Gastrocnemius medialis (tissue), 4 donors: ENCODE measurements at places on chromosomes 2 and 18.
A peak's percentile ranks its signal among the peaks of the same experiment; 100 is the strongest.

DNA sequence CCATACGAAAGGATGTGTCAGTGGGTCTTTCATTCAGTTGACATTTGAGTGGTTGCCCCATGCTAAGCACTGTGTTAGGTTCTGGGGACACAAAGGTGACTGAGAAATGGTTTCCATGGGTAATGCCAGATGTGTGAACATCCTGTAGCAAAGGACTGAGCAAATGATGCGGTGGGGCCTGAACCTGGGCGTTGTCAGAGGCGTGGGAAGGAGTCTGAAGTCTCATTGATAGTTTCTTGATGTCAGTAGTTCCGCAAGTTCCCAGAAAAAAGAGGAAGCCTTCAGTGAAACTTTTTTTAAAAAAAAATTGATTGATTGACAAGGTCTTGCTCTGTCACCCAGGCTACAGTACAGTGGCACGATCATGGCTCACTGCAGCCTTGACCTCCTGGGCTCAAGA, 56.9 kb downstream of the LIMS1 start:
- DNase-seq, result no peak

DNA sequence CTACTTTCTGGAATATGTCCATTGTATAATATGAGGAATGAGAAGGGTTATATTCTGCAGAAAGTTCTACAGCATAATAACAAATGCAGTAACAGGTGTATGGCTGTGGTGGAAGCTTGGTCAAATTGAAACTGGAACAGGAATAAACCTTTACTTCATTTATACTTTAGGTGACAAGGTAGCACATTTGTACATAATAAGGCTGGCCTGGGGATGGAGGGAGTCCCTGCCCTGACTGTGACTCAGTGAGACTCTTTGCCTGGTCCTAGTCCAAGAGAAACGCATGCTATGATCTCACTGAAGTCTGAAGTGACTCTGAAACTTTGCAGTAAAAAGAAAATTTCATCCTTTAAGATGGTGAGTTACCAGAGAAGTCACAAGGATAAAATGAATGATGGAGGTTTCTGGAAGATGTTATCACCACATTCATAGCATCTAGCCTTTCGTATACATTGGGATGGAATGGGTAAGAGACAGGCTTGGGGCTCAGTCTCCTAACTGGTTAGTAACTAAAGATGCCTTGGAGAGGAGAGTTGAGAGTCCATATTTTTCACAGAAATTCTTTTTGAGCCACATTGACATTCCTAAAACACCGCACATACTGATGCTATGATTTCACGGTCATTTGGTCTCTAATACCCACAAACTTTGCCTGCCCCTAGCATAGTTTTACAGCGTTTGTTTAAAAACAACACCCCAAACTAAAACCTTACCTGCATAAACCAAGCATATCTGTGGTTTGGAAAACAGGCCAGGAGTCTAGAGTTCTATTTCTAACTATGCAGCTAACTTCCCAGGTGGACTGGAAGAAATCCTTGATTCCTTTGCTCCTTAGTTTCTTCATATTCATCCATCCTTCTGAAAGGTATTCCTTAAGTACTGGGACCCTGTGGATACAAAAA, 42.4 kb upstream of the NABP1 start:
- DNase-seq, result no peak

GRCh38 chr2:105403783-105404698, 5.2 kb upstream of the FHL2 start:
- peak; percentile 18 for DNase-seq

GRCh38 chr2:6749962-6750361, 115.7 kb downstream of the CMPK2 start:
- DNase-seq, result no peak

DNA sequence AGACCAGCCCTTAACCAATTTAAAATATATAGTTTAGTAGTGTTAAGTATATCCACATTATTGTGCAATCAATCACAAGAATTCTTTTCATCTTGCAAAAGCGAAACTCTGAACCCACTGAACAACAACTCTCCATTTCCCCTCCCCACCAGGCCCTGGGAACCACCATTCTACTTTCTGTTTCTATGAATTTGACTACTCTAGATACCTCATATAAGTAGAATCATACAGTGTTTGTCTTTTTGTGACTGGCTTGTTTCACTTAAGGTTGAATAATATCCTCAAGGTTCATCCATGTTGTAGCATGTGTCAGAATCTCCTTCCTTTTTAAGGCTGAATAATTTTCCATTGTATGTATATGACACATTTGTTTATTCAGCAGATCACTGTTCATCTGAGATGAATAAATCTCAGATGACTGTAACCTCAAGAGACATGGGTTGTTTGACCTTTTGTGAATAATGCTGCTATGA, 8.1 kb upstream of the SOS1 start:
- DNase-seq, result no peak

DNA sequence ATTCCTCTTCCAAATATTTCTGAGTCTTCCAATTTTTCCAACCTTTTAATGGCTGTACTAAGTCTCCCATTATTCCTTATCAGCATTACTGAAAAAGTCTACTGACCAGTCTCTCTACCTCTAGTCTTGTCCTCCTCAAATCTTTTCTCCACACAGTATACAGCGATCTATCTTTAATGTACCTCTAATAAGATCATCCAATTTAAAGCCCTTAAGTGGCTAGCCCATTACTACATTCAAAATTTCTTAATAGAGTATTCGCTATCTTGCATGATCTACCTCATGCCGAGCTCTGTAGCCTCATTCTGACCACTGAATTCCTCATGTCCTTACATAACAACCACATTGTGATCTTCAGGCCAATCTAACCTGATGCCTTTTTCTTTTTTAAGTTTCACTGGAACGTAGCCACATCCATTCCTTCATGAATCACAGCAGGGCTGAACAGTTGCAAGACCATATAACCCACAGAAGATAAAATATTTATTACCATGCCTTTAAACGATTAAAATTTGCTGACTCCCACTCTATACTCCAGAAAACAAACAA, 57.9 kb downstream of the SLC66A3 start:
- no peak for DNase-seq

- DNase-seq, result no peak
Observed at GRCh38 chr18:12246849-12247808, 7.0 kb upstream of the CIDEA start.

DNA sequence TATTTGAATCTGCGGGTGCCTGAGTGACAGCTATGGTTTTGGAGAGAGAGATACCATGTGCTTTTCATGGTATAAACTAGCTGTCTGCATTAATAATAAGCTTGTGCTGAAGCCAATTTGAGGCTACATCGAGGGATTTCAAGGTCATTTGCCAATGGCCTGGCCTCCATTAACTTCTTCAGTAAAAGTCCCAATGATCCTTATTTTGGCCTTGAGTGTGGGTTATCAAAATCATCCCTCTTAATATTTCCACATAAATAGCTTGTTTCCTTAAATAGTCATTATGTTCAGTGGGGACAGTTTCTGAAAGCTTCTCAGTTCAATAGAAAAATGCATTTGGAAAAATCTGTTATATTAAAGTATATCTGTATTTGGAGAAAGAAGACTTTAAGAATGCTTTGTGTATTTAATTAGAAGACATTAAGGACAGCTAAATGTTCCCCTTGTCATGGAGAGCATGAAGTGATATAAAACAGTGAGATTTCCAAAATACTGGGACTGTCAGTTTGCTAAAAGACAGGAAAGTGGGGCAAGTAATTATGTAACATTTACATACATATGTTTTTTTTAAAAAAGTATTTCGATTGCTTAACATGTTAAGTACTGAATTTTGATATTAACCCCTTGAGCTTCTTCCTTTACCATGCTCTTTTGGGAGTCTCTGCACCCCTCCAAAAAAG, 355.5 kb upstream of the ZEB2 start:
- DNase-seq, result no peak

DNA sequence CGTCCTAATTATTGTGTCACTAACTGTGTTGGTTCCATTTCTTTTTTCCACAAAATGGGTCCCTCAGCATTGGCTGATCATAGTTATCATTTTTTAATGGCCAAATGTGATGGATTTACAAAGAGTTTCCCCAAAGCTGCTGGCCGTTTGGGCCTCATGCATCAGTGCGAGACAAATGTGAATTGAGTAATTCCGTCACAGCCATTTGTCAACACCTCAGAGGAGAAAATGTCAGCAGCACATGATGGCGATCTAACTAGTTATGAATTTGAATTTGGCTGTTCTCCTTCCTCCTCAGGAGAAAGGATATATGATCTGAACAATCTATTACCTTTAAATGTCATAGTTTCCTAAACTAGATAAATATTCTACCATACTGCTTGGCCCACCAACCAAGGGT, 54.9 kb upstream of the SP3 start:
- DNase-seq, result no peak

DNA sequence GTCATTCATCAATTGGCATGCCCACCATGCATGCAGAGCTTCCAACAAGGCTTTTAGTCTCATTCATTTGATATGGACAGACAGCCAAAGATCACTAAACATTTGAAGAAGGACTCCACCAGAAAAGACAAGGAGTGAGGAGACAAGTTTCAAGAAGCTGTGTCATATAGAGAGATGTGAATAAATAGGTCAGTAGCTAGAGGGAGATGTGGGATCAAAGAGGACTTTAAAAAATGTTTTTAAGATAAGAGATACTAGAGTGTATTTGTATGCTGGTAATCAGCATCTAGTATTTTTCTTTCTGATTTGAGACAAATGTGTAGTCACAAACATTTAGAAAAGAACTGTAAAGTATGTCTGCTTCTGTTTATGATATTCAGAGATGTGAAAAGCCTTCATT, 48.5 kb downstream of the ANTXR1 start:
- no peak for DNase-seq

DNA sequence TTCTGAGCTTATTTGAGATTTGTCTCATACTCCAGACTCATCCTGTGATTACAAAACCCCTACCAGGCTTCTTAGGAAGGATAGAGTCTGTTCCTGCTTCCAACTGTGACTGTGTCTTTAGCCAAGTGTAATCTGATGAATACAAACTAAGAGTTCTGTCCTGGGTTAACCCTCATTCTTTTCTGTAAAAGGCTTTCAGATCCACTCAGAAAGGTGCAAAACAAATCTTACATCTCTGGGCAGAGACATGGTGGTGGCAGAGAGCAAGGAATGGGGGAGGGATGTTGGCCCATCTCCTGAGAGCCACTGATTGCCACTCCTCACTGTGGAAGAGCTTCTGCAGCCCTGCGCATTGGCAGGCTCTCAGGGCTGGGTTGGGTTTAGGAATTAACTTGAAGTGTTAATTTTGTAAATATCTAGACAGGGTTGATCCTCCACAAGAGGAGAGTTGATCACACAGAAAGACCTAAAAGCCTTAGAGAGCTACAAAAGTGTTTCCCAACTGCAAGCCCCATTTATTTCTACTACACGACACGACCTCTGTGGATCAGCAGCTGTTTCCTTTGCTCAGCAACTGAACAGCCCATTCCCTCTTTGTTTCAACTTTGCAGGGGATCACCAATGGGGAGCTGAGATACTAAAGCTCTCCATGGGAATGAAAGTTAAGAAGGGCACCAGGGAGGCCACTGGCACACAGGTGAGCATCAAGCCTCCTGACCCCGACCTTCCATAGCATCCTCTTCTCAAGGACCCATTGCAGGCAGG, 23.7 kb upstream of the SPTBN1 start:
- DNase-seq, result no peak

GRCh38 chr18:62863579-62864001, 148.2 kb downstream of the PHLPP1 start:
- no peak for DNase-seq

DNA sequence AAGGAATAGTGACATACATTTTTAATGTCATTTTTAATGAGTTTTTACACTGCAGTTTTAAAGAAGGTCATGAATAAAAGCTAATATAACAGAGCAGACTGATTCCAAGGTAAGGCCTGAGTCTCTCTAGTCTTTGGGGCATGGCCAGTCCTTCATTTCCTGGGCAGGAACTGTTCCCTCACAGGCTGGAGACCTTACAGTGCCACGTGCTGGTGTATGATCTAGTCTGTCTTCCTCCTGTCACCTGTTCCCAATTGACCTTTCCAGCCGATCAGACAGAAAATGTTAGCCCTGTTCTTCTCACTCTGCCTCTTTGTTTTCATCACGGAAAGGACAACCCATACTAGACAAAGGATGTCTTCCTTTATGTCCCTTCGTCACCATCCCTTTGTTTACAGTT, 33.6 kb downstream of the ZCCHC2 start:
- peak; percentile 42 for DNase-seq

GRCh38 chr2:138016351-138017087, 52.2 kb downstream of the HNMT start:
- DNase-seq, result no peak

DNA sequence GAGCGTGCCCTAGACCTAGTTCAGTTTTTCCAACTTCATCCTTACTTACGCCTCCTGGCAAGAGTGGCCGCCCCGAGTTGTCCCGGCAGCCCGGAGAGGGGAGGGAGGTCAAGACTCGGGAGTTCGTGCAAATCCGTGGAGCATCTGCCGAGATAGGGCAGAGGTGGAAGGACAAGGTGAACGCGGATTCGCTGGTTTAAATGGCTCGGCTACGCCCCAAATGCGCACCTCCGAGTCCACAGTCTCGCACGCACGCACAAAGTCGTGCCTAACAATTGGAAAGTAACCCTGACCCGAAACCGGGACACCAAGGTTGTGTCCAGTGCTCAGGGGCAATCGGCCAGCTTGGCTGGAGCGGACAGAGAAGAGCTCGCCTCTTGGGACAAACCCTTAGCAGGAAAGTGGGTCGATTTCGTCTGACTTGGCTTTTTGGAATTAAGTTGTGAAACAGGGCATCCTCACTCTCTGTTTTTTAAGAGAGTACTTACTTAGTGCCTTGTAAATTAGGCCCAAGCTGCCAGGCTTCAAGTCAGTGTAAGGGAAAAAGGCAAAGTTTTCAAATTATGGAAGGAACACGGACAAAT, 726 bp upstream of the SS18 start:
- peak; percentile 25 for DNase-seq

DNA sequence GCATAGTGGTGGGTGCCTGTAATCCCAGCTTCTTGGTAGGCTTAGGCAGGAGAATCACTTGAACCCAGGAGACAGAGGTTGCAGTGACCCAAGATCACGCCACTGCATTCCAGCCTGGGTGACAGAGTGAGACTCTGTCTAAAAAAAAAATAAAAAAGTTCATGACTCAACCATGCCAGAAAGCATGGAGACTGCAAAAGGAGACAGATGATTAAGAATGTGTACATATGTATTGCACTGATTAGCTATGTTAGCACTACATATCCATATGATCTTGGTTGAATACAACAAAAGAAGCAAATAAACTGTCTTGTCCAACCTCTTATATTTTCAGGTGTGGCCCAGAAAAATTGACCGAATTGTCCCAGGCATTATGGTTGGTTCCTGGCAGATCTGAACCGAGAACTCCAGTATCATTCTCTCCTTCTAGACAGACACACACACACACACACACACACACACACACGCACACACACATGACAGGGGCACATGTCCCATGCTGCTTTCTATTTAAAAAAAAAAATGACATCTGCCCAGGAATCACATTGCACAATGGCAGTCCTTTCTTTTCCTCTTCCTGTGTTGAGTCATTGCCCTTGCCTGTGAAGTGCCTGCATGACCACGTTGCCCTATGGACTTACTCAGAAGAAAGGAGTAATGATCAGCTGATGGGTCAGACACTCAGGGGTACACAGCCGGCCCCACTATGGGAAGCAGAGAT, 65.6 kb downstream of the MYCN start:
- DNase-seq, result no peak

GRCh38 chr2:150109028-150109427, 378.4 kb downstream of the RND3 start:
- no peak for DNase-seq

GRCh38 chr2:185466915-185467314, 271.7 kb upstream of the FSIP2 start:
- DNase-seq, result no peak
